ENCODE measurements at places on chromosomes 12 and 14.

DNA sequence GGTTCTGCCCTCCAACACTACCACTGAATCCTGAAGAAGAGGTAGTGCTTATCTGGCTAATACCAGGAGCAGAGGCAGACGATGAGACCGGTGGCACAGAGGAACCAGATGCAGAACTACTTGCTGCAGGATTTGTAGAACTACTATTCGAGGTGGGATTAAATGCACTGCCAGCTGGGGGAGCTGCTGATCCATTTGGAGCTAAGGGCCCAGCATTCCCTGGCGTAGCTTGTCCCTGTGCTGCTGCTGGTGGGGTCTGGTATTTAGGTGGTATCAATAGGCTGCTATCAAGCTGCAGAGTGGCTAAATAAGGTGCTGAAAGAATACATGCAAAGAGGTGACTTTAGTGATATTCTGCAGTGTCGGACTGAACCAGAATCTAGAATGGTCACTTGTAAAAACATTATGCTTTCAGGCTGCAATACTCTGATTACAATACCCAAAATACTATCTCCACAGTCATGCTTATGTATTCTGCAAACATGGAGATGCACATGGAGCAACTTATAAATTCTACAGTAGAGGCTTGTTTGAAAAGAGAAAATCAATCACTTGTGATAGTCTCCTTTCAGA is 294.2 kb downstream of the MED13L start:
- DNase-seq, result peak; percentile 42

DNA sequence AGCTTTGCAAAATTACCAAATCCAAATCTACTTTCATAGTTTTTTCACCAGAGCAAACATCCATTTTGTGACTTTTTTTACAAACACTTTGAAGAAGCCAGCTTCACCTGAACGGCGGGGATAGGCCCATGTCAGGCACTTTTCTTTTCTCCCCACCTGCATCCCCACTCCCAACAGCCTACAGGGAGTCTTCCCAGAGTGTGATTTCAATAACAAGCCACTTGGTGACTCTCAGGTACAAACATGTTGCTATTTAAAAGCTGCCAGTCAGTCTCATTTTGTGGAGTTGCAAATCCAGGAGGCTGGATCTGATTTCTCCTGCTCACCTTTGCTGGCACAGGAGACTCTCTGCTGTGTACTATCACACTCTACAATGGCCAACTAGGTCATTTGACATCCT is 285.5 kb downstream of the KCNH5 start:
- DNase-seq, result no peak

- no peak for DNase-seq
Observed at GRCh38 chr12:48002773-48003218, 1.5 kb downstream of the COL2A1 start.

DNA sequence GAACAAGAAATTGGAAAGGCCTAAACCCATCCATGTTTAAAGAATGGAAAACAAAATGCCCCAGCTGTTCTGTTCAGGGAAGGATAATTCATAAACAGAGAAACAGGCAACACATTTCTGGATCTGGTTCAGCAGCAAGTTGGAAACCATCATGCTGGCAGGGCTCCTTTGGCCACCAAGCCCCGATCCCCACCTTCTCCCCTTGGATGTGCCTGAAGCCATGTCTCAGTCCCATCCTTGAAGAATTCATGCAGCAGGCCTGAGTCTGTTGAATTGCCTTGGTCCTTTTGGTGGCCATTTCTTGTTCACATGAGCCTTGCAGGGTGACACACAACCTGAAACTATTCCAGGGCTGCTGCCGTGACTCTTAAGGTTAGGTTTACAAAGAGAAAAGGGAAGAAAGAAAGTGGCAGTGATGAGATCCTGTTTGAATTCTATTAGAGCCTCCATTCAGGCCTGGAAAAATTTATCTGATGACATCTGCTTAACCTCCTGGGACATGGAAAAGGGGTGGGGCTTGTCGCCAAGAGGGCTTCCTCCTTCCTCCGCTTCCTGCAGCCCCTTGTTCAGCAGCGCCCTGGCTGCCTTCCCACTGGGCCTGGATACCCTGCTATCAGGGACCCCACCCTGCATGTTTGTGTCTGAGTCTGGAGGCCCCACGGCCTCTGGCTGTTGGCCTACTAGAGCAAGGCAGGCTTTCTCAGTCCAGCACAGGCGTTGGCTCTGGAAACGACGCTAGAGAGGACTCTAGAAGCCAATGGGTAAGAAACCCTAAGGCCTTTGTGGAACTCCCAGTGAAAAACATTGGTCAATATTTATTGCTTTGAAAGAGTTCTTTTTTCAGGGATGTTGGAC is 341.9 kb downstream of the C12orf75 start:
- no peak for DNase-seq

DNA sequence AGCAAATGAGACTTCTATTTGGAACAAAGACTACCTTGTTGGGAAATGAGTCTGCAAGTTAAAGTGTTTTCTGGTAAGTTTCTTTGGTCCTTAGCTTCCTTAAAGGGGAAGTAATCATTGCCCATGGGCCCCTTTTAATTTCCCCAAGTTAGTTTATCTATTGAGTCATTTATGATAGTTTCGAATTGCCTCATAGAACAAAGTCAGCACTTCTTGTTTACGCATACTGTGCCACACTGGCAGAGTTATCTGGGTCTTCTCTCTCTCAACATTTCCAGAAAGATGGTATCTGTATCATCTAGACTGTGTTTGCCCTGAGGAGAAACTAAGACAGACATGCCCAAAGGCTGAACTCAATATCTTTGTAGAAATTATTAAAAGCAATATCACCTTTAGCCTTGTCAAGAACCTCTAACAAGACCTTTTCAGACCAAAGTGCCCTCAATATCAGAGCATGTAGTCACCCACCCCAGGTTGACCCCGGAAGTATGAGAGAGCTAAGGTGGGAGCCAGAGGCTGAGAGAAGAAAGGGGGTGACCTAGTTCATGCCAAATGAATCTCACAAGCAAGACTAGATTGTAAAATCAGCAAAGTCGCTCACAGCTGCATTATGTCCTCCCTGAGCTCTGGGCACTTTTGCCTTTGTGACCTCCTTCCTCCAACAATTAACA is 40.0 kb downstream of the GPR65 start:
- no peak for DNase-seq

DNA sequence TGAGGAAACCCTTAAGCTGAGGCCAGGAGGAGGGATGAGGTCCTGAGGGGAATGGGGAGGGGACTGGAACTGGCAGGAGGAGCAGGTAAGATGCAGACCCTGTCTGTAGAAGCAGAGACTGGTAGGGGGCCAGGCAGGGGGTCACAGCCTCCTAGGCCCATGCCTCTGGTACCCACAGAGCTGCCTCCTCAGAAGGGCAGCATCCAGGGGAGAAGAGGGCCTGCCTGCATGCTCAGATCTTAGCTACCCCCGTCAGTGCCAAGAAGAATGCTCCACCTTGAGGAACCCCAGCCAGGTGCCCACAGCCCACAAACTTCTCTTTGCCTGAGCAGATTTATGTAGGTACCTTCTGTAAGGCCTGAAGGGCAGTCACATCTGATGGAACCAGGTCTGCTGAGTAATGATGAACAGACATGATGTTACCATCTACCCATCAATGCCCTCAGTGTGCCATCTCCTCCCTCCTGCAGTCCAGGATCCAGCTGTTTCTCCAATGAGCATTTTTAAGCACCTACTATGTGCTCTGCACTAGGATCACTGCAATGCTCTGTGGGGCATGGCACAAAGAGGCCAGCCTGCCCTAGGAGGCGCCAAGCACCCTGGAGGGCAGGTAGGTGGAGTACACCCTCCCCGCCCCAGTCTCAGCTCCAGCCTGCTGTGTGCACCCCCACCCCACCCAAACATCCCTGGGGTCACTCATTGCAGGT is 24.8 kb upstream of the ZFP36L1 start:
- no peak for DNase-seq

- peak; percentile 70 for DNase-seq
Observed at GRCh38 chr12:117671734-117672133, 297.1 kb downstream of the KSR2 start.

DNA sequence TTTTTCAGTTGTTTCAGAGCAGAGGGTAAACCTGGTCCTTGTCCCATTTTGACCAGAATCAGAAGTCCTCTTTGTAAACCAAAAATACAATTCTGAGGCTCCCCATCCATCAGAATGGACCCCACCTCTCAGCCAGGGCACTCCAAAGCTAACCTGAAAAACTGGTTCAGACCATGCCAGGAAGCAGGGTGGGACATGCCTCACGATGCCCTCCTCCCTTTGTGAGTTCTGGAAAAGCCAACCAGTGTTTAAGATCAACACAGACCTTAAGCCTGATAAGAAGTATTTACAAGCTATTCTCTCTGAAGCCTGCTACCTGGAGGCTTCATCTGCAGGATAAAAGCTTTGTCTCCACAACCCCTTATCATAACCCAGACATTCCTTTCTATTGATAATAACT is 35.4 kb downstream of the TNFAIP2 start:
- DNase-seq, result no peak

DNA sequence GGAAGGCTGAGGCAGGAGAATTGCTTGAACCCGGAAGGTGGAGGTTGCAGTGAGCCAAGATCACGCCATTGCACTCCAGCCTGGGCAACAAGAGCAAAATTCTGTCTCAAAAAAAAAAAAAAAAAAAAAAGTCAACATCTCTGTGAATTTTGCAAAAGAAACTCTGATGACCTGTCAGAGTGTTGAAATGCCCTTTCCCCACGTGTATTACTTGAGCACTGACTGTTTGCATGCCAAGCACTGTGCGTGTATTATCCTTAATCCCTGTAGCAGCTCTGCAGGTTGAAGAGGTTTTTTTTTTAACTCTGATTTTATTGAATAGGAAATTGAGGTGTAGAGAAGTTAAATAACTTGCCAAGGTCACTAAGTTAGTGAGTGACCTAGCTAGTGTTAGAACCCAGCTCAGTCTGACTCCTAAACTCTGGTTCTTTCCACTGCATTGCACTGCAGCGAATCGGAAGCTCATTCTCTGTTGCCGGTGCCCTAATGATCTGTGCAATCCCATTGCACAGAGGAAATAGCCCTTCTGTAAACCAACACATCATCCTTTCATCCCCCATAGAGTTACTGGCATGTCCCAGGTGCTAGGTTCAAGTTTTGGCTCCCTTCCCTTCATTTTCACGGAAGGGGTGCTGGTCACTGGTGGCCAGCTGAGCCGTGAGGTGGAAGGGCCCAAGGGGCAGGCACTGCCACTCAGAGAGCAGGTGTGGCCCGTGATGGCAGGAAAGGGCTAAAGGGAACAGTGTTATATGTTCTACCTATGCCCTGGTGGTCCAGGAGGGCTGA is 122.3 kb downstream of the EML1 start:
- DNase-seq, result no peak

Data from A673 (cell line).